Effector memory CD8-positive, alpha-beta T cell (primary cell): ENCODE measurements at places on chromosomes 6 and 20.
A peak's percentile ranks its signal among the peaks of the same experiment; 100 is the strongest.

- DNase-seq: no peak
- no peak overlapping the region for H3K4me3 ChIP-seq
- peaks cover 2% of the 10 kb centered on the region for H3K36me3 ChIP-seq
- peaks cover 80% of the 10 kb centered on the region for H3K27me3 ChIP-seq
- H3K27ac ChIP-seq: no peak overlapping the region
Measured at GRCh38 chr6:159217595-159218275, 48.5 kb downstream of the FNDC1 start.

DNA sequence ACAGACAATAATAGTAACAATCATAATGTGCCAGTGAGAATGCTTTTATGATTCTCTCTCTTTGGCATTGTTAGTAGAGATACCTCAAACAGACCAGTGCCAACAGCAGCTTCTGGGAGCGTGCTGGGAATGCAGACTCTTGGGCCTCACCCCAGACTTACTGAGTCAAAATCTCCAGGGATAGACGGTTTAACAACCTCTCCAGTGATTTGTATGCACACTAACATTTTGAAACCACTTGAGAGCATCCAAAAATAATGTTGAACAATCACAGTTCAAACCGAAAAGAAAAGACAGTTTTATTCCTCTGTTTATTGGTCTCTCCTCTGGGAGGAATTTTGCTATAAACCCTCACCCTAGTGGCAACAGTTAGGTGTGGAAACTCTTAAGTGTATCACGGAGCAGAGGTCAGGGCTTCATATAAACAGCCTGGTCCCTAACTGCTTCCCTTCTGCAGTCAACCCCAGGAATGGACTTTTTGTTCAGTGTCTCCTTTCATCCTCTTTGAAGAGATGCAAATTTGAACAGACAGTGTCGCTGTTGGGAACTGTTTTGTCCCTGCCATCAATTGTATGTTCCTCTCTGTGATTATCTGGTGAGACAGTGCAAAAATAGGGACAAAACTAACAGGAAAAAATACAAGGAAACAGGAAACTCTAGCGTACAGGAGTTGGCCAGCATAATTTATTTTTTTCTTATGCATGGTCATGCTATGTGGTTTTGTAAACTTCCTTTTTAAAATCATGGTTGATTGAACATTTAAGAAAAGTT is 162.4 kb upstream of the BTBD3 start:
- H3K4me3 ChIP-seq: no peak overlapping the region
- H3K4me1 ChIP-seq: no peaks in the 10 kb centered on the region
- no peaks in the 10 kb centered on the region for H3K36me3 ChIP-seq
- no peak for DNase-seq

DNA sequence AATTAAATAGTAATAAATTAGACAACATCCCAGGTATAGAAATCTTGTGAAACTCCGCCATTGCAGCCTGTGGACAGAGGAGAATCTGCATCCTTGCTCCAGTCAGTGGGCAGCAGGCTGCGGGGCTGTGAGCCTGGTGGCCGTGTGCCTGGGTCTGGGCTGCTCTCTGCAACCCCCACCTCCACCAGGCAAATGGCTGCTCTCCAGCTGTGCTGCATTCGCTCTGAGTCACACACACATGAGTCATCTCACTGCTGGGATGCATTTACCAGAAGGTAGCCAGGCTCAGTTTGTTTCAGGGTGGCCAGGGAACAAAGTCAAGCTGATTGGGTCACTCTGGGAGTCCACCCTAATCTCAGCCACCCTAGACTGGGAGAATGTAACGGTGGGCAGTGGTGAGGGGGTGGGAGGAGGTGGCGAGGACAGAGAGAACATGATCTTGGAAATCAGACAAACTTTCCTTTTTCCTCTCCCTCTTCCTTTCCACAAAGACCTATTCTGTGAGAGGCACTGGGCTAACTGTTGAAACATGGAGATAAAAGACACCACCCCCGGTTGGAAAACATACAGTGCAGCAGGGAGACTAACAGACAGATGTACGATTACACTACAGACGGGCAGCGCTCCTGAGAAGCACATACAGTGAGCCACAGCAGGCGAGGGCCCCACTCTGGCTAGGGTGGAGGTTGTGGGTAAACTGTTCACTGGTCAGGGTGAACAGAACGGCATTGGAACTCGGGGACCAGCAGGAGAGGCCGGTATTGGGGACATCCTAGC is 59.2 kb downstream of the TRAM2 start:
- H3K4me3 ChIP-seq: no peak overlapping the region
- no peak for DNase-seq
- no peaks in the 10 kb centered on the region for H3K27me3 ChIP-seq

DNA sequence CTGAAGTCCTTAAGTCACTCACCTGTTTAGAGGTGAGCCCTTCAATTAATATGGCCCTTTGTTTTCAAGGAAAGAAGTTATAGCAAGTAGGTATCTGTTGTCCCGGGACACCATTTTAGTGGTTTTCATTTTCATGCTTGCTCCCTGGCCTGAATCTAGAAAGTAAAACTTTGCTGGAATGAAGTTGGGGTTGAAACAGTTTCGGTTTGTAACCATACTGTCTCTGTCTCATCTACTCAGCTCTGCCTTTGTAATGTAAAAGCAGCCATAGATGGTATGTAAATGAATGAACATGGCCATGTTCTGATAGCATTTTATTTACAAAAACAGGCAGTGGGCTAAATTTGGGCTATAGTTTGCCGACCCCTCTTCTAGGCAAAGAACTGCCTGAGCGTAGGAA is 64.9 kb upstream of the GNRH2 start:
- H3K27me3 ChIP-seq: no peaks in the 10 kb centered on the region
- no peak overlapping the region for H3K4me3 ChIP-seq
- H3K4me1 ChIP-seq: peaks cover 4% of the 10 kb centered on the region
- peaks cover 10% of the 10 kb centered on the region for H3K36me3 ChIP-seq

DNA sequence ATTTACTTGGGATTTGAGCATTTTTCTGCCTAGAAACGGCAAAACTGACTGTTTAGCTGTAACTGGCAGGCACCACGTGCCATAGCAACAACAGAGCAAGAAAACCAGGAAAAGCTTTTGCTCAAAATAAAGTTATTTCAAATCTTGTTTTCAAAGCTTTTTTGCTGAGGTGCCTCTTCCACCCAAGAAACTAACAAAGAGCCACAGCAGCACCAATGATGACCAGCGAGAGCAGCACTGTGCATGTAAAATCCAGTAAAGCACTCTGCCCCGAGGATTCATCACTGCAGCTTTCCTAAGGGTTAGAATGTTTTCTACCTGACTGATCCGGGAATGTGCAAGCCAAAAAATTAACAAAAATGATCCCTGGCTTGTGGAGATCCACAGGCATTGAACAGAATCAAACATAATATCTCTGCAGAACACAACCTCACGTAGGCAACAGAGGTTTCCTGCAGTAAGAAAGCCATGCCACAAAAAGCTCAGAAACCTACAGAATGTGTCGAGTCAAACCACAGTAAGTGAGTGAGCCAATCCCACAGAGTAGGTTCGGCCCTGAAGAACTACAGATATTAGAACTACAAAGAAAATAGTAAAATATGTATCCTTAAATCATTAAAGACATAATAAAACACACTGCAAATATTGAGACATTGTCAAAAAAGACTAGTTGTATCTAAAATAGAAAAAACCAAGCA is 7.4 kb upstream of the ULBP3 start:
- H3K4me1 ChIP-seq: peaks cover 32% of the 10 kb centered on the region
- no peak overlapping the region for H3K27ac ChIP-seq
- no peak for DNase-seq
- peaks cover 5% of the 10 kb centered on the region for H3K36me3 ChIP-seq

GRCh38 chr20:63118303-63119120 is 97.4 kb downstream of the YTHDF1 start:
- H3K27me3 ChIP-seq: peaks cover 56% of the 10 kb centered on the region
- H3K36me3 ChIP-seq: no peaks in the 10 kb centered on the region
- H3K4me1 ChIP-seq: no peaks in the 10 kb centered on the region
- no peak overlapping the region for H3K27ac ChIP-seq

DNA sequence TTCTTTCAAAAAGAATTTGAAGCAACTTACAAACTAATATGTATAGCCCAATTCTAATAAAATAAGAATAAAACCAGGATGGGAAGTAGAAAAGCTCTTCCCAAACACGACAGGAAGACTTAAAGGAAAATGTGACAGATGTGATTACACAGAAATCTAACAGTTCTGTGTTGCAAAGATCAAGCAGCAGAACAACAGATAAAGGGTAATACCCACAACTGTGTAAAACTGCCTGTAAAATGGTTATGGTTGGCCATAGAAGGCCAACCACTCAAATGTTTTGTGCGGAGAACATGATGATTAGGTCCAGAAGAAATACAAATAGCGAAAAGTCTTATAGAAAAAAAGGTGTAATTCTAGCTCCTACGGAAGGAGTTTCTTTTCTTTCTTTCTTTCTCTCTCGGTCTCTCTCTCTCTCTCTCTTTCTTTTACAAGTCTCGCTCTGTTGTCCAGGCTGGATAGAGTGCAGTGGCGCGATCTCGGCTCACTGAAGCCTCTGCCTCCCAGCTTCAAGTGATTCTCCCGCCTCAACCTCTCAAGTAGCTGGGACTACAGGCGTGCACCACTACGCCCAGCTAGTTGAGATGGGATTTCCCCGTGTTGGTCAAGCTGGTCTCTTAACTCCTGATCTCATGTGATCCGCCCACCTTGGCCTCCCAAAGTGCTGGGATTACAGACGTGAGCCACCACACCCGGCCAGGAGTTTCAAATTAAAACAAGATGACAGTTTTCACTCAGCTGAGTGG is 128.5 kb downstream of the QRSL1 start:
- DNase-seq: no peak
- H3K4me3 ChIP-seq: no peak overlapping the region
- no peak overlapping the region for H3K27ac ChIP-seq
- H3K4me1 ChIP-seq: no peaks in the 10 kb centered on the region

DNA sequence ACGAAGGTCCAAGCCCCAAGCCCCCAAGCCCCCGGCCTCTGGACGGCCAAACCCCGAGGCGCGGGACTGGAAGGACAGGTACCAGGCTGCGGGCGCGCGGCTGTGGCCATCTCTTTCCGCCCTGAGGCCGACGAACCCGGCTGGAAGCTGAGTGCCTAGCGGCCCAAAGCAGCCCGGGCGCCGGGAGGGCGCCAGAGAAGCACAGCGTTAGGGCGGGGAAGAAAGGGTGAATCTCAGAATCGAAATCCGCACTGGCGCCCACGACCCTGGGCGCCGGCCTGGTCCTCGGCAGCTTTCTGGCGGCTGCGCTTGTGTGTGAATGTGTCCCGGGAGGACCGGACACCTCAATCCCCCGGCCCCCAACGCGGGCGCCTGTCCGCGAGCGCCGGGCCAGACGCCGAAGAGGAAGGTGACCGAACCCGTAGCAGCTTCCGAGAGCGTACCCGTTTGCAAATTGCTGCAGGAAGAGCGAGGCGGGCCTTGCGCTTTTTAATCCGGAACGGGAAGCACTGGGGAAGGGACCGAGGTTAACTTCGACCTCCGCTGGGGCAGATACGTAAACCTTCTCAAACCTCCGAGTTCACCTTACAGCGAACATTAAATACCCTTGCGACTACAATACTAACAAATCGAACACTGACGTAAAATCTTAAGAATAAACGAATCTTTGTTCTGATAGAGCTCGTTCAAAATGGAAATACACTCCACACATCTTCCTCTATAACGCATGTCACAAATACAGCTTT is 2.9 kb downstream of the NRN1 start:
- DNase-seq: peak; percentile 5
- H3K27ac ChIP-seq: no peak overlapping the region
- H3K4me3 ChIP-seq: peak overlapping the region; percentile 68
- peaks cover 99% of the 10 kb centered on the region for H3K27me3 ChIP-seq
- peaks cover 49% of the 10 kb centered on the region for H3K4me1 ChIP-seq

- H3K36me3 ChIP-seq: no peaks in the 10 kb centered on the region
- peaks cover 41% of the 10 kb centered on the region for H3K27me3 ChIP-seq
- no peak for DNase-seq
- no peak overlapping the region for H3K4me3 ChIP-seq
- no peak overlapping the region for H3K27ac ChIP-seq
Measured at GRCh38 chr6:169968541-169969270, 217.3 kb downstream of the ERMARD start.

- DNase-seq: no peak
- H3K4me1 ChIP-seq: no peaks in the 10 kb centered on the region
- H3K4me3 ChIP-seq: no peak overlapping the region
- H3K27ac ChIP-seq: no peak overlapping the region
Measured at GRCh38 chr6:65161661-65162060, 545.4 kb downstream of the EYS start.

- H3K27ac ChIP-seq: no peak overlapping the region
- no peak overlapping the region for H3K4me3 ChIP-seq
- no peak for DNase-seq
- peaks cover 6% of the 10 kb centered on the region for H3K4me1 ChIP-seq
- peaks cover 66% of the 10 kb centered on the region for H3K27me3 ChIP-seq
- H3K36me3 ChIP-seq: peaks cover 8% of the 10 kb centered on the region
Measured at GRCh38 chr6:28655164-28655563, 129.5 kb downstream of the GPX5 start.

GRCh38 chr6:158757753-158758090 is 61.4 kb downstream of the EZR start:
- no peaks in the 10 kb centered on the region for H3K27me3 ChIP-seq
- no peak overlapping the region for H3K4me3 ChIP-seq
- H3K4me1 ChIP-seq: peaks cover 9% of the 10 kb centered on the region
- no peak for DNase-seq
- H3K36me3 ChIP-seq: peaks cover 73% of the 10 kb centered on the region

GRCh38 chr6:137303441-137303840 is 84.3 kb upstream of the IFNGR1 start:
- DNase-seq: no peak
- no peak overlapping the region for H3K27ac ChIP-seq
- no peaks in the 10 kb centered on the region for H3K27me3 ChIP-seq
- H3K36me3 ChIP-seq: no peaks in the 10 kb centered on the region
- no peaks in the 10 kb centered on the region for H3K4me1 ChIP-seq

DNA sequence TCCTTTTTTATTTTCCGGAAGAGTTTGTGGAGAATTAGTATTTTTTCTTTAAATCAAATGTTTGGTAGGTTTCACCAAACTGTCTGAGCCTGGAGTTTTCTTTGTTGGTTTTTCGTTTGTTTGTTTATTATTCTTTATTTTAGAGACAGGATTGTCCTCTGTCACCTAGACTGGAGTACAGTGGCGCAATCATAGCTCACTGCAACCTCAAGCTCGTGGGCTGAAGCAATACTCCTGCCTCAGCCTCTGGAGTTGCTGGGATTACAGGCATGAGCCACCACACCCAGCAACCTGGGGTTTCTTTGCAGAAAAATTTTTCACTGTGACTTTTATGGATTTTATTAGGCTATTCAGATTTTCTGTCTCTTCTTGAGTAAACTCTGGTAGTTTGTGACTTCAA is 120.2 kb upstream of the LOC128125822 start:
- no peaks in the 10 kb centered on the region for H3K27me3 ChIP-seq
- DNase-seq: no peak
- H3K27ac ChIP-seq: no peak overlapping the region
- no peaks in the 10 kb centered on the region for H3K36me3 ChIP-seq
